ENCODE measurements at places on chromosomes 11 and 22.

- DNase-seq = no peak
These were observed 47.6 kb upstream of the PPARA start for GRCh38 chr22:46102752-46103151.

DNA sequence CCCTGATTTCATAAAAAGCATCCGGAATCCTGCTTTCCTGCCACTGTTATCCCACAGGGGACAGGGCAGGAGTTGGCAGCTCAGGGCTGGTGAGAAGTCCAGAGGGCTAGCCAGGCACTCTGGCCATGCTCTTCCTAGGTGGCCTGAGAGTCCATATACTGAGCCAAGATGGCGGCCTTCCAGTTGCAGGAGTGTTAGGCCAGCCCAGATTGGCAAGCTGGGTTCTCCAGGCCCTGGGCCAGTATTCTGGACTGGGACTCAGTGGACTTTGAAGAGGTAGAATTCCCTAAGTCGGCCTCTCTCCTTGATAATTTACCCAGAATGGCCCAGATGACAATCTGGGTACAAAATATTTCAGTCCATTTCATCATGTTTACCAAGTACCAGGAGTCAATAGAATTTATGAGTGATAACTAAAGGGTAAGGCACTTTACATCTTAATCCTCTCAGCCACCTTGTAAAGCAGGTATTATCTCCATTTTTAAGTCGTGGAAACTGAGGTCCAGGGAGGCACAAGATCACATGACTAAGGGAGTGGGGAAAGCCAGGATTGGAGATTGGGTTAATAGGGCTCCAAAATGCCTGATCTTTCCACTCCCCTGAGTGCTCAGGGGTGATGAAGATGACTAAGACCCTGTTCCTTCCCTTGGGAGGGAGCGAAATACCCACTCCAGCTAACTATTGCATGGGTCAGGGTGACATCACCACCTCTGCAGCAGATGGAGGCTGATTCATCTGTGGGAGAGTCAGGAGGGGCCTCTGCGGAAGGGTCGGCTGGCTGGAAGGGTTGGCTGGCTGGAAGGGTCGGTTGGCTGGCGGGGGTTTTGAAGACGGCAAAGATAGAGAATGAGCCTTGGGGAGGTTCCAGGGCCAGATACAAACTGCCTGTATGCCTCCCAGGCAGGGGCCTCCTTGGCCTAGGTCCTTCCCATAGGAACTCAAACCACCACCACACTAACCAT, 1.2 kb upstream of the MICALL1 start:
- no peak for DNase-seq

GRCh38 chr11:113072237-113072858, 111.1 kb downstream of the NCAM1 start:
- no peak for DNase-seq

DNA sequence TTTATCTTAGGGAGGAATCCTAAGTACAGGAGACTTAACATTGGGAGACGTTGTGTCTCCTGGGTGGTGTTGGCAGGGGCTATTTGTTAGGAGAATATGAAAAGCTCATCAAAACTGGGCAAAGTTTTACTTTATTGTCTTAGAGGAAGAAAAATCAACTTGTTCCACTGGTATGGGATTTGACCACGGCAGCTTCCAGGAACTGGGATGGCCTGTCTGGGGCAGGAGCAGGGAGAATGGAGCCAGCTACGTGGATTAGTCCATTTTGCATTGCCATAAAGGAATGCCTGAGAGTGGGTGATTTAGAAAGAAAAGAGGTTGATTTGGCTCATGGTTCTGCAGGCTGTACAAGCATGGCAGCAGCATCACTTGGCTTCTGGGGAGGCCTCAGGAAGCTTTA, 198.4 kb downstream of the ADAMTS15 start:
- DNase-seq = no peak

GRCh38 chr11:85988780-85989179, 80.1 kb downstream of the PICALM start:
- no peak for DNase-seq

DNA sequence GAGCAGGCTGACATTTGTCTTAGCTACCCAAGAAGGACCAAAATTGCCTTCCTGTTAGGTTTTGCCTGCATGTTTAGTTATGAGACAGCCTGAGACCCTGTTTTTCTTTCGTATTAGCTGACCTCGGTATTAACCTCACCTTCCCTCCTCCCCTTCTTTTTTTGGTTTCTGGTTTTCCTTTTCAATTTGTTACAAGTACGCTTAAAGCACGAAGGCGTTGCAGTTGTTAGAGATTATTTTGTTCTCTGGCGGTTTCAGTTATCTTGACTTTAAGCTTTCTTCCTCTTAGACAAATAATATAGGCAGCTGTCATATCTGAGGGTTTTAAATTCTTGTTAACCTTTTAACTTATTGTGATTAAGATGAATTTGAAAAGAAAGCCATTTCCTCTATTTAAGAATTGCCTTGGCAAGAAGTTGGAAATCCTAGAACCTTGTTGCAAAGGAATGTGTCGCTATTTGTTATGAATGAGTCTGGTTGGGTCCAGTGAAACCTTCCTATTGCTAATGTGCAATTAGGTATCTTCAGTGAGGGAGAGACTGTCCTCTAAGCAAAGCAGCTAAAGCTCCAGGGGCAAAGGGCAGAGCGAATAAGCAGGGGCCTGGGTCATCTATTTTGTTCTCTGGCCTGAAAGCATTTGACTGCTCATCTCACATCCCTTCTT, 45.7 kb downstream of the PACS1 start:
- DNase-seq = no peak

DNA sequence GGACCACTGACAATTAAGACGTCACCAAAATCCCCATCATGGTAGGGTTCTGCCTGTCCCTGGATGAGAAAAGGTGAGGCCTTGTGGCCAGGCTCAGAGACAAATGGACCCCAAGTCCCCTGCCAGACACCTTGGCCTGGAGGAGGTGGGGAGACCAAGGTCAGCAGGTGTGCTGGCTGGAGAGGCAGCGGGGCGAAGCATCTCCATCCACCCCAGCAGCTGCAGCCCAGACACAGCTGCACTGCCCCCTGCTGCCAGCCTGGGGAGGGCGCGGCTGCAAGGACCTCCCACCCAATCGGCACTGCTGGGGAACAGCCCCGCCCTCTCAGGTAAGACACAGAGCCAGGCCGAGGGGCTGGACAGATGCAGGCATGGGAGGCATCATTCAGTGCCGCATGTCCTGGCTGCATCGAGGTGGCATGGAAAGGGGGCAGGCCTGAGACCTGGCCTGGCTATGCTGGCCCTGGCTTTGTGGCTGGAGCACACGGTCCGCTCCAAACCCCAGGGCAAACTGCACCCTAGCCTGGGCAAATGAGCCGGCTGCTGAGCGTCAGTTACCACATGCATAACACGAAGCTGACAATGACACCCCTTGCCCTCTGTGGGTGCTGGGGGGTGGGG, 12.2 kb upstream of the MFNG start:
- peak; percentile 63 for DNase-seq

DNA sequence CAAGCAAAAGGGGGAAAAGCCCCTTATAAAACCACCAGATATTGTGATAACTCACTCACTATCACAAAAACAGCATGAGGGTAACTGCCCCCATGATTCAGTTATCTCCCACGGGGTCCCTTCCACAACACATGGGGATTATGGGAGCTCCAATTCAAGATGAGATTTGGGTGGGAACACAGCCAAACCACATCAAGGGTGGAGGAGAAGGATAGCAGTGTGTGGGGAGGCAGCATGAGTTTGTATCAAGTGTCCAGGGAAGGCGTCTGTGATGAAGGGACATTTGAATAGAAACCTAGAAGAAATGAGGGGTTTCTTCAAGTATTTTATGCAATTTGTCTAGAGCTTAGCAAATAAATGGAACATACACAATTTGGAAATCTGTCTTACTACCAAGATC, 98.2 kb downstream of the SLC1A2 start:
- no peak for DNase-seq

- no peak for DNase-seq
These were observed 3.0 kb downstream of the C11orf68 start for GRCh38 chr11:65915821-65916251.

- DNase-seq = no peak
These were observed 59.5 kb downstream of the FAM168A start for GRCh38 chr11:73538381-73538872.

- no peak for DNase-seq
These were observed 35.6 kb downstream of the BMAL1 start for GRCh38 chr11:13313005-13313819.

DNA sequence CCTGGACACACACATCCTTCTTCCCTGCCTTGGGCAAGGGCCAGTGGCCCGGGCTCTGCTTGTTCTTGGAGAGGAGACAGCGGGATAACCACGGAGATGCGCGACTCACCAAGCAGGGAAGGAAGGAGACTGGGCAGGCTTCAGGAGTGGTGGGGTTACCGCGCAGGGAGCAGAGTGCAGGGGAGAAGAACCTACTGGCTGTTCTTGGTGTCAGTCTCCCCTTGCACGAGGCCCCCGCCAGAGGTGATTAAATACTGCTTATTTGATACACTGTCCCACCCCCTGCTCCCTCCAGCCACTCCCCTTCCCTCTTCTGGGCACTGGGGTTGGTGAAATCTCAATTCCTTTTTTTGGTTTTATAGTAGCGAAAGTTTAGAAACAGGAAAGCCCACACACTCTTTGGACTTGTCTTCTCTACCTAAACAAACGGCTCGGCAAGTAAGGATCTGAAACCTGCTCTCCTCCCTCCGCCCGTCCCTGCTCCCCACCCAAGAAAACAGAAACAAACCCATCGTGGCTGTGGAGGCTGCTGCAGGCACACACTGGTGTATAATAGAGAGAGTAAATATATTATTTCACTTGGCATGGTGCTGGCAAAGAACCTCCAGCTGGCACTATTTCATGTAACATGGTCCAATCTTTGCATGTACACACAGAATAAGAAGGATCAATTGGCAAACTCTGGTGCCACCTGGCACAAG, 10.8 kb downstream of the LARGE2 start:
- no peak for DNase-seq

DNA sequence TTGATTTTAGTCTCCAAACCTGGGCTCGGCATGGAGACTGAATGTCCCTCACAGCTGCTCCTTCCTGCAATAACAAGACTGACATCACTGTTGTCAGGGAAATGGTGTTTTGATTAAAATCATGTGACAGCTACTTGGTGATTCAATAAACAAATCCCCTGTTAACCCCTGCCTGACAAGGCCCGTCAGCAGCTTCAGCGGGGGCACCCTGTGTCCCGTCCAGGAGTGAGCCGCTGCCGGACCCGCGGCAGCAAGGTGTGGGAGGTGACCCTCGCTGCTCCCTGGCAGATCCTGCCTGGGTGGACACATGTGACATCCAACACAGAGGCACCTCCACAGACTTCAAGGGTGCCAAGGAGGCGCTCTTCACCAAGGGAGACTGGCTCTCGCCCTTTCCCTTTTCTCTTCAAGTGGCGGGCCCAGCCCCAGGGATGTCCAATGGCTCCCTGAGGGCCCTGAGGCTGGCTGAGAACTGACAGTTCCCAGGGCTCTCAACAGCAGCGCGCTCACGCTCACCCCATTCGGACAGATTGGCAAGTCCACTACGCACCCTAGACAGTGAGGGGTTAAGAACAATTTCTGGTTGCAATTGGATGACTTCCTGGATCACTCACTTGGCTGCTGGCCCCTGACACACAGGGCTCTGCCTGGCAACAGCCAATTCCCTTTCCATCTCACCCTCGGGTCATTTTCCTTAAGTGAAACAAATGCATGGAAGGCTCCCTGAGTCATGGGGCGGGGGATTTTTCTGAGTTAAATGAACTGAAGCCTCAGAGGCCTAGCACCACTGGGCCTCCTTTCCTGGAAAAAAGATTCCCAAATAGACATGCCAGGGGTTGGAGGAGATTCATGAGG, 30.7 kb downstream of the PPP2R1B start:
- DNase-seq = no peak

GRCh38 chr11:78193806-78194205, 5.1 kb downstream of the USP35 start:
- no peak for DNase-seq

DNA sequence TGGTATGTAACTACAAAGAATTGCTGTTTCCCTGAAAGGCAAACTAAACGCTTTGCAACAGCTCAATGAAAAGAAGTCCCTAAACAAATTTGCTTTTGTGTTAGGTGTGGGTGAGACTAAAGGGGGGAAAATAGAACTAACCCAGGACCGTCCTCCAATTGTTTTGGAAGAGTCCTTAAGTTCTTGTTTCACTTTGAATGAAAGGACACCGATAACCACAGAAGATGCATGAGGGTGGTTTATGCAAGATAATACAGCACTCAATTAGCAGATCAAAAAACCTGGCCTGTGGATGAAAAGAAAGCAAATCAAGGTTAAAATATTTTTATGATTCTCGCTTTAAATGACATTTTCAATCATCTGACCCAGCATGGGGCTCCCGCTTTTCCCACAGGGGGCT, 304.5 kb upstream of the SYN3 start:
- DNase-seq = no peak

DNA sequence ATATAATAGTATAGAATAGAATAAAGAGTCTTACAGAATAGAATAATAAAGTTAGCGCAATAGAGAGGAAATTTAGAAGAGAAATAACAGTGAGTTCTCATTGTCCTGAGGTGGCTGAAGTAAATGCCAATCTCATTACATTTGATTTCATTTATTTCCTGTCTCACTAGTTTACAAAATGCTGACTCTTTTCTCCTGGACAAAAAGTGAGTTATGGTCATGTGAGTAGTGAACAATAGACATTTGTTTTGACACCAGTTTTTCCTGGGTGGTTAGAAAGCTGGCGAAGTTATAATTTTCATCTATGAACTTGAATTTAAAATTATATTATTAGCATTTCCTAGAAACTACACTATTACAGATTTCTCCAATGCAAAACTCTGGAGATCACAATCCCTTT, 143.7 kb downstream of the TYR start:
- DNase-seq = no peak

GRCh38 chr22:43330178-43331068, 12.7 kb downstream of the SCUBE1 start:
- DNase-seq = no peak

DNA sequence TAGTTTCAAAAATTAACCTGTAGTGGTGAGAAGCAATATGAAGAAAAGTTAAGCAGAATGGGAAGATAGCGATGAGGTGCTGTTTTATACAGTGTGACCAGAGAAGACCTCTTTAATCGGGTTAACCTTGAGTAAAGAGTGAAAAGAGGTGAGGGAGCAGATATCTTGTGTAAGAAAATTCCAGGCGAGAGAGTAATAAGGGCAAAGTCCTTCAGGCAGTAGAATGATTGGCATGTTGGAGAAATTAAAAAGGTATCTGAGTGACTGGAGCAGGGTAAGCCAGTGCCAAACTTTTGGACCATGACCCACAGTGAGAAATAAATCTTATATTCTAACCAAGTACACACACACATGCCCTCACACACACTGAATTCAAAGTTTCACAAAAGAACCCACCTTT, 374.7 kb upstream of the LARGE1 start:
- DNase-seq = no peak

GRCh38 chr11:92423115-92424034, 198.8 kb downstream of the FAT3 start:
- no peak for DNase-seq

DNA sequence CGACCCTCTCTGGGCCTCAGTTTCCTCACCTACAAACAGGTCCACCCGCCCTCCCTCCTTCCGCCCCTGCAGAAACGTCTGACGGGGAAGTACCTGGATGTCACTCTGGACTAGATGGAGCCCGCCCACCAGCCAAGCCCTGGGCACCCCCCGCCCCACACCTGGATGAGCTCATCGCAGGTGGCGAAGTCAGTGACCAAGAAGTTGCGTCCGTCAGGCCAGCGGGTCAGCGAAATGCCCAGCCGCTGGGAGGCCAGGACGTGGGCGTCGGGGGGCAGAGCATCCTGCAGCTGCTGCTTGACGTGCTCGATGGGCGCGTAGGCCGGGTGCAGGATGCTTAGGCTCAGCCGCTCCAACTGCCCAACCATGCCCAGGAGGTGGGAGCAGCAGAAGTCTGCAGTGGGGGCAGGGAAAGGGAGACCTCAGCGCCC, 897 bp downstream of the PNPLA5 start:
- DNase-seq = no peak

- no peak for DNase-seq
These were observed 23.7 kb upstream of the CTR9 start for GRCh38 chr11:10727146-10727851.

Measured in T-helper 9 cell (primary cell).